Muscle of leg (tissue), 16 donors: ENCODE measurements at places on chromosomes 2 and 18. TPM values are rescaled to one million over a fixed set of nuclear protein-coding genes. Genes with fewer than 3 reads are reported as not detected.

The PLCD4 gene
- total RNA-seq = 41.8 TPM

- no peaks in the 10 kb centered on the region for H3K36me3 ChIP-seq
- DNase-seq = no peak
- peaks cover 20% of the 10 kb centered on the region for H3K4me1 ChIP-seq
- H3K27me3 ChIP-seq = peaks cover 49% of the 10 kb centered on the region
Observed at GRCh38 chr2:96120091-96120720, 3.8 kb upstream of the ADRA2B start.

- peak; percentile 49 for DNase-seq
- H3K27ac ChIP-seq = no peak overlapping the region
- no peaks in the 10 kb centered on the region for H3K4me1 ChIP-seq
- H3K4me3 ChIP-seq = no peak overlapping the region
- H3K27me3 ChIP-seq = no peaks in the 10 kb centered on the region
- no peaks in the 10 kb centered on the region for H3K36me3 ChIP-seq
Observed at GRCh38 chr18:8001711-8002301, 434.7 kb downstream of the PTPRM start.

DNA sequence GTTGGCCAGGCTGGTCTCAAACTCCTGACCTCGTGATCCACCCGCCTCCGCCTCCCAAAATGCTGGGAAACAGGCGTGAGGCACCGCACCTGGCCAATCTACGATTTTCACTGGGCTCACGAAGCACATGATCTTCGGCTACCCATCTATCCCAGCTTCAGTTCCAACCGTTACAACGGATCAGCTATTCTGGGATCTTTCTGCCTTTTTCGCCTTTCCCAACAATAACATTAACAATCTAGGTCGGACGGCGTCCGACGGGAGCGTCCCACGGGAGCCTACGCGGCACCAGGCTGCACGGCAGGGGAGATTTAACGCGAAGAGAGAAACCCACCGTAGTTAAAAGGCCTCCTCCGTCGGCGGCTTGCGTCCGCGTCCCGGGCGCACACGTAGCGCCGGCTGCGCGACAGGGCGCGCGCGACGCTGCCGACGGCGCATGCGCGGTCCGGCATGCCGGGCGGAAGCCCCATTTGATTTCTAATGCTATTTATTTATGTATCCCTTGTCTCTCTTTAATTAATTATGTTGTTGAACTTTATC, at the start of gene MSL3B:
Gene MSL3B (minus strand): TSS at position 394 of the 540 bp plus-strand sequence.
- peak within 1 kb of the TSS; percentile 52 for H3K4me3 ChIP-seq
- no peaks in the 10 kb centered on the region for H3K36me3 ChIP-seq
- H3K27me3 ChIP-seq = peaks cover 4% of the 10 kb centered on the region
- peak; percentile 57 for DNase-seq
- no peak within 1 kb of the TSS for H3K27ac ChIP-seq
- no peaks in the 10 kb centered on the region for H3K4me1 ChIP-seq
